AG04450 (cell line): ENCODE measurements at places on chromosomes 2 and 18. TPM values are rescaled to one million over a fixed set of nuclear protein-coding genes. Genes with fewer than 3 reads are reported as not detected.
A peak's percentile ranks its signal among the peaks of the same experiment; 100 is the strongest.

DNA sequence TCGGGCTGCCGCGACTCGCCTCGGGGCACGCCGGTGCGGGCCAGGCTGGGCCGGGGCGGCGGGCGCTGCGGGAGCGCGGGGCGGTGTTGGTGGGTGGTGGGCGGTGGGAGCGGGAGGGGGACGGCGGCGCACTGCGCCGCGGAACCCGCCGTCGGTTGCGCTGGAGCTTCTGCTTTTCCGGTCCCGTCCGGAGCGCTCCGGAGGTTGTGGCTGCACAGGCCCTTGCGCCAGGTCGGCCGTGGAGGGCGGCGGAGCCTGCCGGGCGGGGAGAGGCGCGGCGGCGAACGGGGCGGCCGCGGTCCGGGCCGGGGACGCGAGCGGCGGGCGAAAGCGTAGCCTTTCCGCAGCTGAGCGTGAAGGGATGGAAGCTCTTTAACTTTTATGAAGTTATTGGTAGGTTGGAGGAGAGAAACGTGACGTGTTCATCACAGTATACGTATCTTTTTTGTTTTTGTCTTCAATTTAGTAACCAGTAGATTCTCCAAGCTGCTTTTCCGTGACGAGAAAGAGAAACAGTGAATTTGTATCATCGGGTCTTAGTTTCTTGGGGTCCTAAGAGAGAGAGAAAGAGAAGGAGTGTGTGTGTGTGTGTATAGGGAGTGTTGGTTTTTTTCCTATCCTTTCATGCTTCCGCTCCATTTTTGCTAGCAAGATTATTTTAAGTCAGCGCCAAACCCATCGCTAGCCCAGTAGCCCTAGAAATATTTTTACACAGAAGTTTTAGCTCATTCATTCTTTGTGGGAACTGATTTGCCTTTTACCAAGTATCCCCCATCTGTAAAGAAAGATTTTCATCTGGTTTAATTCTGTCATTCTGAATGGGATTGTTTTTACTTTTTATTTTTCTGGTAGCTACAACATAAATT lies 535 bp downstream of the ATG4B start:
- DNase-seq: no peak

GRCh38 chr2:187312718-187313282 lies 135.3 kb downstream of the CALCRL start:
- DNase-seq: no peak

- no peak for DNase-seq
These were observed 67.6 kb downstream of the NEURL3 start for GRCh38 chr2:96437512-96437911.

DNA sequence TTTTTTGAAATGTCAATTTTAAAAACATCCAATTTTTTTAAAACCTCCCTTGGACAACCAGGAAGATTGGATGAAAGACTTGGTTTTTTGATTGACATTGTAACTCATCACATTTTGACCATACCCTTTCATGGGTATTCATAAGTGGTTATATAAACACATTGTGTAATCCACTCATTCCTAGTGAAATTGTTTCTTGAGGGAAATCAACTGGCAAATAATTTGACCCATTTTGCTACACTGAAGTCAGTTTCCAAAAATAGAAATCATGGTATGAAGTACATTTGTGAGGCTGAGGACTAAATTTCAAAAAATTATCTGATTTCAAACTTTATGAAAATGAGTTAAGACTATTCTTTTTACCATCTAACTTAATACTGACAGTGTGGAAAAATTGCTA lies 31.5 kb downstream of the FBXO48 start:
- DNase-seq: no peak

The KIAA2012 gene
- polyA plus RNA-seq: 0.11 and 0.12 TPM in 2 replicates

DNA sequence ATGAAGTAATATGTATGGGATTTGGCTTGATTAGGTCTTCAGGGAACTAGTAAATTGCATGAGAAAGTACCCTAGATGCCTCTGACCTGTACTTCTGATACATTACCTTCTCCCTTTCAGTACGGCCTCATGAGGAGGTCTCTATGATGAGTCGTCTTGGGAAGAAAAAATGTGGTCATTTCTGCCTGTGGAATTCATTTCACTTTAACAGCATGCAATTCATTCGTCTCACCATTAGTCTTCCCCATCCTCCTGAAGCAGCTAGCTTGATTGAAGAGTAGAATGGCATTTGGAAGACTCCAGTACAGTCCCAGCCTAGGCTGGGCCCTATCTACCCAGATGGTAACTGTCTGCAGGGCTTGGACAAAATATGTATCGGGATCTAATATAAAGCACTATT lies 52.2 kb downstream of the TMX3 start:
- DNase-seq: no peak

- no peak for DNase-seq
These were observed 708.0 kb downstream of the TMEM182 start for GRCh38 chr2:103469800-103470199.

DNA sequence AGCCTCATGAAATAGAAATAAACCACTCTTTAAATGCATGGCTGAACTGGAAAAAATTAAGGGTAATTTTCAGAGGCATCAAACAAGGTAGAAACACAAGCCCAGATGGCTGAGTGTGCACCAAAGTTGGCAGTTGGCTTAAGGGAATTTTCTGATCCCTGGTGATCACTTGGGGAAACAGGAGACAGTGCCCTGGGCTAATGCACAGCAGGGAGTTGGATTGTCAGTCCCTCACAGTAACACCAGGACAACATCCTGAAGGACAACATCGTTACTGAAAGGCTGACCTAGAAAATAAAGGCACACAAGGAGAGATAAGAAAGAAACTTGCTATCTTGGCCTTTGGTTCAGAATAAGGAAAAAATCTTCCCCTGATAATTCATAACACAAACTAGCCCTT lies 417.0 kb downstream of the SLC4A3 start:
- DNase-seq: no peak

GRCh38 chr2:1866402-1867111 lies 122.2 kb upstream of the PXDN start:
- DNase-seq: no peak

DNA sequence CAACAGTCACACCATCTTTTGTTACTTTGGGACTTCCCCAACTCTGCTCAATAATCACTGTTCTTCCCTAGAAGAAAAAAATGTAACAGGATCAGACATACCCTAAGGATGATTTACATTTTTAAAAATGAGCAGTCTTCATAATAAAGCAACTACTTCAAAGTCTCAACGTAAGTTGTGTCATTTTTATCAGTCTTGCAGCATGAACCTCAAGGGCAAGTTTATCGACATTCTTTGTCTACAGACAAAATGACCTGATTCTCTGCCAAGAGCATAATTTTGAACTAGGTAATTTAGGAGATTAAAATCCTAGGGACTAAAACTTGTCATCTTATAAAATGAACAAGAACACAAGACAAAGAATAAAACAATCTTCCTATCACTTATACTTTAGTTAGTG lies 2.3 kb downstream of the HSPD1 start:
- no peak for DNase-seq

The ARHGAP15 gene
- not detected in 2 replicates for polyA plus RNA-seq

- no peak for DNase-seq
These were observed 197.5 kb upstream of the SKOR2 start for GRCh38 chr18:47448956-47449355.

The WDPCP gene
- 3.9 and 4.7 TPM in 2 replicates for polyA plus RNA-seq

DNA sequence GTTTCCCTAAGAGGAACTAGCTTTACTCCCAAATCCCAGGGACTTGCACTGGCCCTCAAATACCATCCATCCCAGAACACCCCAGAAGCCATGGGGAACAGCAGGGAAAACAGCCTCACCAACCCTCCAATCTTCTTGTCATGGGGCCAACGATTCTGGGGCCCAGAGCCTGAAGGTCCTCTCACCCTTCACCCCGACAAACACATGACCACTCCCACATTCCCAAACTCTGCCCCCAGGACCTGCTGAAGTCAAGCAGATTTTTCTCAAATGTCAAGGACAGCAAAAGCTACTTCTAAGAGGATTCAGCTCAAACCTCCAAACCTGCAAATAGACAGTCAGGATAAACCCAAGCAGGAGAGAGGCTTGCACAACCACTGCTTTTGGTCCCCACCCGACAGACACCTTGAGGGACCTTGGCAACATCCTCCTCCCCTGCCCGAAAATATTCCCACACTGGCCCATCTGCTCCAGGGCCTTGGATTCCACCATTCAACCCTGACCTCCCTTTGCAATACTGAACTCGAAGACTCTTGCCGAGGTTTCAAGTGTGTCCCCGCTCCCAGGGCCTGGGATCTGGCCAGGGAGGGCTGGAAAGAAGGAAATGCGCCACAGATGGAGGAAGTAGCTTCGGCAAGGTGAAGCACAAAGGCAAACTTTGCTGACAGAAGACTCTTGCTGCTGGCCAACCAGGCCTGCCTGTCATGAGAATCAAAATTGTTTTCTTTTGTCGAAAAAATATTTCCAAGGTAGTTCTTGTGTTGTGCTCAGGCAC lies 143.3 kb downstream of the ZFP36L2 start:
- DNase-seq: no peak

DNA sequence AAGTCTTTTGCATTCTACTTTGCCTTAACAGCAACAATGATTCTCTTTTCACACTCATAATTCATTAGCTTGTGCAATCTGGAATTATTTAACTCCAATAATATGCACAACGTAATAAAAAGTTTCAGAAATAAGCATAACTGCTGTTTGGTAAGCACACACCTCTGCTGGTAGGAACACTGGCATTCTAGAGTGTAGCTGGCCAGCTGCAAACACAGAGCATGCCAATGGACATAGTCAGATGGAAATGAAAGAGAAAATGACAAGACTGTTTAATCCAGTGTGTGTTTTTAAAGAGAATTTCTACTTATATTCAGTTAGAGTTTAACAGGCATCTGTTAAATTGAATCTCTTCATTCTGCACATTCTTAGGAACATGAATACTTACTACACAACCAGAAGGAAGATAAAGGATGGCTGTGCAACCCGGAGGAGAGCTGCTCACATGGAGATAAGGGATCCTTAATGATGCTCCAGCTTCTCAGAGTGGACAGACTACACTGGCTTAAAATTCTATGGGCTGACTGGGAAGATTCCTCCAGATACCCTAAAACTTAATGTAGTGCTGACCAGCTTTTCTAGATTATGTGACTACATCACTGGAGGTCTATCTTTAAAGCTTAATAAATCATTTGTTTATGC lies 94.6 kb upstream of the CHAC2 start:
- DNase-seq: peak; percentile 27

DNA sequence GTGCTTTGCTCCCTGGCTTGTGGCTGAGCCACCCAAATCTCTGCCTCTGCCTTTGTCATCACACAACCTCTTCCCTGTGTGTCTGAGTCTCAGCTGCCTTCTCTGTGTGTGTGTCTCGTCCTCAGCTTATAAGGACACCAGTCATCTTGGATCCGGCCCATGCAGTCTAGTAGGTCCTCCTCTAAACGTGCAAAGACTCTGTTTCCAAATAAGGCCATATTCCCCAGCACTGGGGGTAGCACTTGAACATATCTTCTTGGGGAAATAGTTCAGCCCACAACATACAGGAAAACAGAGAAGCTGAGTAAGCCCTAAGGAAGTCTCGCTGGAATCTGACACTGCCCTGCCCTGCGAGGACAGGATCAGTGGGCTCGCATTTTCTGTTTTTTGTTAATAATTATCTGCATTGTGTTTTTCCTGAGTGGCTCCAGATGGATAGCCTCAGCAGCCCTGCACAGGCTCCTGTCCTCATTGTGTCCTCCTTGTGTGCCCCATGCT lies 42.1 kb downstream of the MTCL1 start:
- peak; percentile 88 for DNase-seq

- no peak for DNase-seq
These were observed 4.8 kb downstream of the SOX11 start for GRCh38 chr2:5696945-5697521.

The GAL3ST2 gene
- not detected in 2 replicates for polyA plus RNA-seq

- no peak for DNase-seq
These were observed 27.5 kb downstream of the NBEAL1 start for GRCh38 chr2:203042178-203042577.

The PSD4 gene
- polyA plus RNA-seq: 0.32 and 0.37 TPM in 2 replicates

DNA sequence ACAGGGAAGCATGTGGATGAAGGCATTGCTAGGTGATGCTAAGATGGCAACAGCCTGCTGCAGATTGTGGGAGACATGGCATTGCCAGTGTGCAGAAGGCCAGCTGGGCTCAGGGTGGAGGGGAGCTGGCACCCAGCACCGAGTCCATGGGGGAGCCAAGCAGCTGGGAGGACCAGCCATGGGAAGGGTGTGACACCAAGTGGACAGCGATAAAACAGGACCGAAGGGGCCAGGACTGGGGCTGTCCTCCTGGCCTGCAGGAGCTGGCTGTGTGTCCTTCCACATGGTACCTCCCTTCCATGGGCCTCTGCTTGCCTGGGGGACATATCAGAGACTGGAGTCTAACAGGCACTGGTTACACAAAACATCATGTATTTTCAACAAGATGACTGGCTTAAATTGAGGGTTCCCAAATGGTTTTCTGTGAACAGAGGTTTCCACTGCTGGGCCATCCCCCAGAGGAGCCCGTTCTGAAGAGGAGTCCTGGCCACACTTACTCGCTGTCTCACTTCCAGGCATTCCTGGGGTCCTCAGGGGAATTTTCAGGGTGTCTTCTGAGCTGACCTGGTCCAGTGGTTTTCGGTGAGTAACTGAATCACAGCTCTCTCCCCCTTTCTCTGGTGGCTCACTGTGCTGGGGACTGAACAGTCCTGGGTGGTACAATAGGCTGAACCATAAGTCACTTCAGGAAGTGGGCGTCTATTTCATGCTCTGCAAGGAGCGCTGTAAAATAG lies 60.4 kb upstream of the TNP1 start:
- DNase-seq: no peak

DNA sequence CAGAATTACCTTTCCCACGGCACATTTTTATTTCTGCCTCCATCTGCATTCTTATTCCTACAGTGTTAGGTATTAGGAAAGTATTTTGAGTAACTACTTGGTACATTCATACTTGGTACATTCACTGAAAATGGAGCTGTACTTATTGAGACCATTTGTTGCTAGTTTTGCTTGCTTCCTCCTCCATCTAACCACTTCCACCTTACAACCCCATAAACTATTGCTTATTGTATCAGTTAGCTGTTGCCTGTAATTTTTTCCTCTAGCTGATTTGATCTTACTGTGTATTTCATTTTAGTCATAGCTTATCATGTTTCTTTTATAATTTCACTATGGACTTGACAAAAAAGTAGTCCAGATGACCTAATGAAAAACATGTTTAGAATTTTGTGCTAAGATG lies 50.7 kb downstream of the AFTPH start:
- DNase-seq: no peak

GRCh38 chr2:31440764-31441163 lies 26.2 kb upstream of the XDH start:
- DNase-seq: peak; percentile 77

- peak; percentile 8 for DNase-seq
These were observed 58.2 kb downstream of the BCL2L11 start for GRCh38 chr2:111178730-111179405.
